ENCODE measurements at places on chromosomes 1 and 21.

DNA sequence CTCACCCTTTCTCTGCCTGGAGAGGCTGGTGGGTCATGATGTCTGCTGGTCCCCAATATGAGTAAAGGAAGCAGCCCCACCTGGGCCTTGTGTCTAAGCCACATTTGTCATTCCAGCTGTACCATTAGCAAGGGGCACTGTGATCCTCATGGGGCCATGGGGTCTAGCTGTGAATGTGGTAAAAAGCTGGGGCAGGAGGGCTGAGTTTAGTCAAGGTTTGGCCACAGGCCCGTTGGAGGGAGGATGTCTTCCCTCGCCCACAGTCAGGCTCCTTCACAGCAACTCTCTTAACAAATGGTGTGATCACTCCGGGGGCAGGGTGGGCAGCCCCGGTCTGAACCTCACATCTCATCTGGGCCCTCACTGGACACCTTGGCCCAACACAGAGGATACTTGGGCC is 115.4 kb downstream of the DMRTB1 start:
- DNase-seq, result no peak

DNA sequence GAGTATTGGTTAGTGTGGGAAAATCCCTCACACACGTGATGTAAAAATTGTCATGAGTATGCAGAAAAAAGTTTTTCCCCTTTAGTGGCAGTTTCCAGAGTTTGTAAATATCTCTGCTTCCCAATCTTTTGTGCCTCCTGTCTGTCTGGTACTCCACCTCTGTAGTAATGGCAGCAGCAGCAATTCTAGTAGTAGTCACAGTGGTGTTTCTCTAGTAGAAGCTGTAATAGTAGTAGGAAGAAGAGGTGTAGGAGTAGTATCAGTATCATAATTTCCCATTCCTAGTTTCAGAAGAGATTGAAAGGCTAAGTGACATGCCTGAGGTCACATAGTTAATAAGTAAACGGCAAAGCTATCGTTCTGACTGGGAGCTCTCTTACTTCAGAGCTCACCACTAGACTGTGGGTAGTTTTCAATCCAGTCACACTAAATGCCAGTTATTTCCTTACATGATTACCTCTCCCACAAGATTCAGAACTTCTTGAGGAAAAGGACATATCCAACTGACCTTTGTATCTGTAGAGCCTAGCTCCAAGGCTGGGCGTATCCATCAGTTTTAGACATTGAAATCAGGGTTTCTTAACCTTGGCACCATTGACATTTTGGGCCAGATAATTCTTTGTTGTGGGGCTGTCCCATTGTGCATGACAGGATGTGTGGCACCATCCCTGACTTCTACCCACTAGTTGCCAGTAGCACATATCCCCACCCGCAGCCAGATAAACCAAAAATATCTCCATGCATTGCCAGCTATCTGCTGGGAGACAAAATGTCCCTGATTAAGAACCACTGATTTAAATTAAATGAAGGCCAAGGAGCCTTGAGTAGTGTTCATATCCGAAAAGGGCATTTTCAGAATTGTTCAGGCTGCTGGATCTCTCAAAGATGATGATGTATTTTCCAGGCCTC is 135.9 kb downstream of the FGGY start:
- no peak for DNase-seq

DNA sequence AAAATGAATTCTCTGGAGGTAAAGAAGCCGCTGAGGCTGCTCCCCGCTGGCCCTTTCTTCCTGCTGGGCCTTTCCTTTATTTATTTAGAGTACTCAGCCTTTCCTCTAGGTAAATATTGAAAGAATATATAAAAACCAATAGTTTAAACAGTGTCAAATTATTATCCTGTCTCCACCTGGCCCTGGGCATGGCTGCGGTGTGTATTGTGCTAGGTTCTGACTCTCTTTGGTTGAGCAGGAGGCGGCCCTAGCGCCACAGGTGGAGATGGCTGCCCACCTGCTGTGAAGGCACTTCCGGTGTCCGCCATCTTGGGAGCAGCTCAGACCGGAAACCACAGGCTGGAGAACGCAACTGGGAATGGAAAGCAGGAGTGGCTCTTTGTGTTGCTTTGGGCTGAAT is 29.0 kb upstream of the CLDN14 start:
- no peak for DNase-seq

- DNase-seq, result peak; percentile 66
These were observed 7.4 kb upstream of the MPL start for GRCh38 chr1:43329995-43330751.

- DNase-seq, result no peak
These were observed 58.2 kb upstream of the ZNF326 start for GRCh38 chr1:89936694-89937093.

DNA sequence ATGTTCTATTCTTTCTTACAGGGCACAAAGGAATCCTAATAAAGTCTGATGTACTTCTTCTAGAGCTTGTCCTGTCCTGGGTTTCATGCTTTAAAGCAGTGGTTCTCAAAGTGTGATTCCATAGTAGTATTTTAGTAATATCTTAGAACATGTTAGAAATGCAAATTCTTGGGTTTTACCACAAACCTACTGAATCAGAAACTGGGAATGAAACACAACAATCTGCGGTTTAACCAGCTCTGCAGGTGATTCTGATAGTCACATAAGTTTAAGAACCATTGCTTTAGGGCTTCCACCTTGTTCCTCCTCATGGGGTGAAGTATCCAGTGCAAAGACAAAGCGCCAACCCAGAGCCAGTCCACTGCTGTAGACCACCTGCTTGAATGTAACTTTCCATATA is 41.1 kb downstream of the NGF start:
- DNase-seq, result no peak

DNA sequence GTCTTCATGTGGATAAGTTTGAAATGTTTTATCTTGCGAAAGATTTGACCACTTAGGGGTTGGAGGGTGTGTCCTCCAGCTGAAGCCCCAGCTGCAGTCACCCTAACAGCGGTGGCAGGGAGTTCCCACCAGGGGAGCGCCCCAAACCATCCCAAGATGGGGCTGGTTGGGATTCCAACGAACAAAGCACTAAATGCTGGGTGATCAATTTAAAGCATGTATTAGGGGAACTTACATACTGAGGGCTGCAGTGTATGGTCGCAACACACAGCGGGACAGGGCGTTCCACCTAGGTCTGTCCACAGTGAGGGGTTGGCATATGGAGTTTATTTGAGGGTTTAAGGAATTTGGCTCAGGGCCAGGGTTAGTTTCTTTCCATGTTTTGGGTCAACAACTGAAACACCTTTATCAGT is 26.3 kb downstream of the SLC37A1 start:
- no peak for DNase-seq

GRCh38 chr1:45246760-45247159 is 40.4 kb upstream of the ZSWIM5 start:
- DNase-seq, result peak; percentile 24

- no peak for DNase-seq
These were observed 33.4 kb downstream of the B3GALNT2 start for GRCh38 chr1:235470741-235471439.

DNA sequence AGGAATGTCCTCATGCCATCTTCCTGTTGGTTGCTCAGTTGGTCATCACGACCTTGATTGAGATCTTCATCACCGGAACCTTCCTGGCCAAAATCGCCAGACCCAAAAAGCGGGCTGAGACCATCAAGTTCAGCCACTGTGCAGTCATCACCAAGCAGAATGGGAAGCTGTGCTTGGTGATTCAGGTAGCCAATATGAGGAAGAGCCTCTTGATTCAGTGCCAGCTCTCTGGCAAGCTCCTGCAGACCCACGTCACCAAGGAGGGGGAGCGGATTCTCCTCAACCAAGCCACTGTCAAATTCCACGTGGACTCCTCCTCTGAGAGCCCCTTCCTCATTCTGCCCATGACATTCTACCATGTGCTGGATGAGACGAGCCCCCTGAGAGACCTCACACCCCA is 42.9 kb downstream of the KCNJ15 start:
- DNase-seq, result no peak

DNA sequence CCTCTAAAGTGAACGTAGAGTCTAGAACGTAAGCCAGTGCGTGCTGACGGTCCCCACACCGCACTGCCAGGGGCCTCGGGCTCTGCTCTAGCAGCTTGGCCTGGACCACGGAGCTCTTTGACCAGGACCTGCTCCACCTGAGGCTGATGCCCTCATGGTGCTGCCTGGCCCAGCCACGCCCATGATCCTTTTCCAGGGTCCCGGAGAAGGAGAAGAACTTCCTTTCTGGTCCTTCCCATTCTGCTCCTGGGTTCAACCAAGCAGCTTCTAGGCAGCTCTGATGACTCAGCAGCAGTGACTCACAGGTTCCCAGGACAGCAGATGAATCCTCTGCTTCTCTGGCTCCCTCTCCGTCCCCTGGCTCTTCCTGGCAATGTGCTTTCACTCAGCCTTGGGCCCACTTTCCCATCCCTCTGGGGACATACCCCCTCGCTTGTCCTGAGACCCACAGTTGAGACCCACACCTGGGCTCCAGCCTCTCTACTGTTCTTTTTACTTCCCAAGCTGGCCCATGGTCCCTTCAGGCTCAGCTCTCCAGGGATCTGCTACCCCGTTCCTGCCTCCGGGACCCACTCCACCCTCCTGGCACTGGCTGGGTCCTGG is 246.3 kb upstream of the RAB4A start:
- DNase-seq, result no peak

- DNase-seq, result no peak
These were observed 38.9 kb upstream of the UTS2 start for GRCh38 chr1:7891804-7892203.

- DNase-seq, result peak; percentile 50
These were observed 826 bp downstream of the LAPTM5 start for GRCh38 chr1:30756545-30757351.

GRCh38 chr1:67723620-67724019 is 38.6 kb downstream of the GADD45A start:
- DNase-seq, result peak; percentile 18

- no peak for DNase-seq
These were observed 22.9 kb upstream of the MTF2 start for GRCh38 chr1:93056214-93056613.

DNA sequence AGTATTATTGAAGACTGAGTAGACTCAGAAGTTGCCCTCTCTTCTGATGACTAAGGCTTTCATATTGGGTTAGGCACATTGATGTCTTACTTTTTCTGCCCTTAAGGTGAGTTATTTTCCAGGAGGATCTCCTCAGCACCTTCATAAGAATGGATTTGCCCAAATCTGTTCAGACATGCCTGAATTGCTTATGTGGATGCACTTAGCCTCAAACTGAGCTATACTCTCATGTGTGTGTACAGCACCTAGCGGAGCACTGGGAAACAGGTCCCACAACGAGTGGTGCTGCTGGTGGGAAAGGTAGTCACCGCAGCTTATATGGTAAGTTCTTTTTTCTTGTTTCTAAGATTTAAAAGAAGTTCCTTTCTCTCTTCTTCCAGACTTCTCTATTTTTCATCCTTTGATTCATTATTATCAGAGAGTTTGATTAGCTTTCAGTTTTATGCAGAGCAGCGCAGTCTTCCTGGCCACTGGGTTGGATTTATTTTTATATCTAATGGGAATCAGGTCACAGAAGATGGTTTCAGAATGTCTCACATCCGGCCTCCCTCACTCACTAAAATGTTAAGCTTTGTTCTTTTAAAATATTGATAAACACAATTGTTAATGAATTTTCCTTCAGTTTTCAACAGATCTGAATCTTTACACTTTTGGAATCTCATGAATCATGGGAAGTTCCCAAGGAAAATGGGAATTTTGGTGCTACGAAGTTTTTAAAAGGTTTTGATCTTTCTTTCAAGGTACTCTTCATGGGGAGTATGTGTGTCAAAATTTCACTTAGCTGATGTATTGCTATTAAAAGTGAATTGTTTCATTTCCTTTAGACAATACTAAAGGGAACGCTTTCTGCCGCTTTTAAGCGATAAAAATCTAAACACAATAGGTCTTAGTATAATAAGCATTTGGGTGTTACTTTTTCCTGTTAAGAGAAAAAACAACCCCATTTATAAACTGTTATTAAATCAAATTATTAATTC is 58.5 kb downstream of the EXTL2 start:
- no peak for DNase-seq

DNA sequence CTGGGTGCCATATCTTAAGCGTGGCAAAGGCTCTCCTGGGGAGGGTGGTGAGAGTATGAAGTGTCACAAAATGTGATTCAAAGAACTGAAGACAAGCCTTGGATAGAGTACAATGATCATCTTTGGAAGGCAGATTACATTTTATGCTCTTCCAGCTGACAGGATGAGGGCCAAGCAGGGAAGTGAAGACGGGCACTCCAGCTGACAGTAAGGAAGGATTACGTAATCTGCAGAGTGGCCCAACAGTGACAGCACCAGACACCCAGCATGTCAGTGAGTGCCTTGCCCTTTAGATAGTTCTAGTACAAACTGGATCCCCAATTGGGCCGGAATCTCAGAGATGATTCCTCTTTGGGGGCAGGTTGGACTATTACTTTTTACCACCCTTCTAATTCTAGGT is 52.7 kb downstream of the UBE2T start:
- no peak for DNase-seq

- DNase-seq, result no peak
These were observed 181.6 kb downstream of the NEGR1 start for GRCh38 chr1:72100771-72101170.

DNA sequence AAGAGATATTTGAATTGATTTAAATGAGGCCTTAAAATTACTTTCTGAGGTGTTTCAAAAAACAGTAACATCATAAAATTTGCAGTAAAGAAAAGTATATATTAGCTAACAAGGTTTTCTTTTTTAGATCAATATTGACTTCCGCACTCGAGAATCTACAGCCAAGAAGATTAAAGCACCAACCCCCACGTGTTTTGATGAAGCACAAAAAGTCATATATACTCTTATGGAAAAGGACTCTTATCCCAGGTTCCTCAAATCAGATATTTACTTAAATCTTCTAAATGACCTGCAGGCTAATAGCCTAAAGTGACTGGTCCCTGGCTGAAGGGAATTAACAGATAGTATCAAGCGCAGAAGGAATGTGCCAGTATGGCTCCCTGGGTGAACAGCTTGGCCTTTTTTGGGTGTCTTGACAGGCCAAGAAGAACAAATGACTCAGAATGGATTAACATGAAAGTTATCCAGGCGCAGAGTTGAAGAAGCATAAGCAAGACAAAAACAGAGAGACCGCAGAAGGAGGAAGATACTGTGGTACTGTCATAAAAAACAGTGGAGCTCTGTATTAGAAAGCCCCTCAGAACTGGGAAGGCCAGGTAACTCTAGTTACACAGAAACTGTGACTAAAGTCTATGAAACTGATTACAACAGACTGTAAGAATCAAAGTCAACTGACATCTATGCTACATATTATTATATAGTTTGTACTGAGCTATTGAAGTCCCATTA is 3.6 kb downstream of the RGS1 start:
- DNase-seq, result no peak

- no peak for DNase-seq
These were observed 228.8 kb downstream of the ST6GALNAC3 start for GRCh38 chr1:76303340-76303717.

DNA sequence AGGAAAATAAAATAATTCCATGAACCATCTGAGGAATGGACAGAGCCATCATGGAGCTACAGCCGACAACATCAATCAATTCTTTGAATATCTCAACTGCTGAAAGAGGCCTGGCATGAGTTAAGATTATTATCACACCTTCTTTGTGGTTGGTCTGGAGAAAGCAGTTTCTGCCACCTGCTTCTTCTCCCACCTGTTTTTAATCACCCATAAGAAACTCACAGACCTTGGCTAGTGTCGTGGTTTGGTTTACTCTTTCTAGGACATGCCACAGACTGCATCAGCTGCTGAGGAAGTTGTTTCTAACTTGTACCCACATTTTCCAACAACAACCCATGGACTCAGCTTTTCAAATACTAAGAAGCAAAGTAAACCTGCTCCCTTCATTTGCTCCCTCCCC is 65.6 kb downstream of the NTPCR start:
- no peak for DNase-seq

GRCh38 chr1:217343907-217344306 is 287.0 kb downstream of the GPATCH2 start:
- no peak for DNase-seq

GRCh38 chr1:232891071-232891470 is 59.3 kb upstream of the NTPCR start:
- no peak for DNase-seq
